ENCODE measurements at places on chromosomes 4 and X.

- peak; percentile 65 for DNase-seq
Measured at GRCh38 chrX:1500701-1501624, 36.0 kb downstream of the P2RY8 start.

DNA sequence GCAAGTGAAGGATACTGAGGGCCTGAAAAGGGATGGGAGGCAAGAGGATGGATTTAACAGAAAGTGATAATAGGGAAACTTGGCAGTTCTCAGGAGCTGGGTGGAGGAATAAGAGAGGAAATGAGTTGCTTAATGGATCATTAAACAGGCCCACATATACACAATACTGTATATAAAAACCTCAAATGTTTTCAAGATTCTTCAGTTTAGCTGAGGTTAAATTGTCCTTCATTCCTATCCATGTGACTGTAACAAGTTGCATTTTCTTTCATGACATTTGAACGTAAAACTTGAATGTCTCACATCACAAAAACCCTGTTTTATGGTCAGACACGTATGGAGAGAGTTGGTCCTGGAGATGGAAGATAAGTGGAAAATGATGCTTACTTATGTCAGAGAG, 76.5 kb upstream of the PLAC8 start:
- no peak for DNase-seq

DNA sequence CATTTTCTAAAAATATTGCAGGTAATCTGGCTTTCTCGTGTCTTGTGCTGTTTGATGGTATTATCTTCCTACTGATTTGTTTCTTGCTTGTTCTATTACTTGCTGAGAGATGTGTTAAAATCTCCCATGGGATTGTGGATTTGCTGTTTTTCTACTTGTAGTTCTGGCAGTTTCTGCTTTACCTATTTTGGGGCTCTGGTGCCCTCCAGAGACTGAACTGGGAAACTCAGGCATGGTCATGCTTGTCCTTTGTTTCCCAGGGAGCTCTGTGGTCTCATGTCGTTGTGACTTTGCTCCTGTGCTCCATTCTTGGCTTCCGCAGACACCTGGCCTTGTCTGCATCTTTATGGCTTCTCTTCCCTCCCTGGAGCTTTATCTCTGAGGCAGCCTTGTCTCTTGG, 39.5 kb downstream of the NSD2 start:
- DNase-seq = no peak

DNA sequence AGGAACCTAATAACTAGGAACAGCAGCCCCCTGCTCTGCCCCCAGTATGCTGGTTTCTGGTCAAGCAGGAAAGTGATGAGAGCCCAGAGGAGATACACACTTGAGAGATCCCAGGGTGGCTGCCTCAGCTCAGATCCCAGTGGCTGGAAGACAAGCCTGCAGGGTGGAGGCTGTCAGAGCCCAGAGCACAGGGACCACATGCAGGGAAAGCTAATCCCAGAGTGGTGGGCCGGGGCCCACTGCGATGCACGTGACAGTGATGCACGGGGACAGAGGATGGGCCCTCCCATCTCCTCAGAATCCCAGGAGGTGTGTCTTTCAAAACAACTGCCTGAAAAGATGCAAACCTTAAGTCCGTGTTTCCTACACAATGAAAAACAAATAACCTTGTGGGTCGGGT, 29.1 kb upstream of the CRMP1 start:
- no peak for DNase-seq

DNA sequence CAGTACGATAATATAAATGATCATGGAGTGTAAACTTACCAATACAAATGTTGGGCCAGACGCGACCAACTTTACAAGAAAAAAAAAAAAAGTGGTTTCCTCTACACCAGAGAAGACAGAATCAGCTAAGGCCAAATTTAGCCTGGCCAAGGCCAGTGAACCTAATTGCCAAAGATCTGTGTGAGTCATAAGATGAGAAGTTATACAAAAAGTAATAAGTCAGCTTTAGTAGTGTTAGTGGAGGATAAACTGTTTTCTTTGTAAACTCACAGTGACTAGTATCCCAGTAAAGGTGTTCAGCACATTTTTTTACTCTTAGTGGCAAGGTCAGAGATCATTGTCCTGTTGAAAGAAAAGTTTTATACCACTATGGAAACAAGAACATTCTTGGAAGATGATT, 531.4 kb upstream of the TECRL start:
- DNase-seq = no peak

- peak; percentile 56 for DNase-seq
Measured at GRCh38 chrX:16869393-16870094, 618 bp downstream of the RBBP7 start.

GRCh38 chr4:172776203-172776861, 392.3 kb upstream of the GALNT7 start:
- DNase-seq = no peak

DNA sequence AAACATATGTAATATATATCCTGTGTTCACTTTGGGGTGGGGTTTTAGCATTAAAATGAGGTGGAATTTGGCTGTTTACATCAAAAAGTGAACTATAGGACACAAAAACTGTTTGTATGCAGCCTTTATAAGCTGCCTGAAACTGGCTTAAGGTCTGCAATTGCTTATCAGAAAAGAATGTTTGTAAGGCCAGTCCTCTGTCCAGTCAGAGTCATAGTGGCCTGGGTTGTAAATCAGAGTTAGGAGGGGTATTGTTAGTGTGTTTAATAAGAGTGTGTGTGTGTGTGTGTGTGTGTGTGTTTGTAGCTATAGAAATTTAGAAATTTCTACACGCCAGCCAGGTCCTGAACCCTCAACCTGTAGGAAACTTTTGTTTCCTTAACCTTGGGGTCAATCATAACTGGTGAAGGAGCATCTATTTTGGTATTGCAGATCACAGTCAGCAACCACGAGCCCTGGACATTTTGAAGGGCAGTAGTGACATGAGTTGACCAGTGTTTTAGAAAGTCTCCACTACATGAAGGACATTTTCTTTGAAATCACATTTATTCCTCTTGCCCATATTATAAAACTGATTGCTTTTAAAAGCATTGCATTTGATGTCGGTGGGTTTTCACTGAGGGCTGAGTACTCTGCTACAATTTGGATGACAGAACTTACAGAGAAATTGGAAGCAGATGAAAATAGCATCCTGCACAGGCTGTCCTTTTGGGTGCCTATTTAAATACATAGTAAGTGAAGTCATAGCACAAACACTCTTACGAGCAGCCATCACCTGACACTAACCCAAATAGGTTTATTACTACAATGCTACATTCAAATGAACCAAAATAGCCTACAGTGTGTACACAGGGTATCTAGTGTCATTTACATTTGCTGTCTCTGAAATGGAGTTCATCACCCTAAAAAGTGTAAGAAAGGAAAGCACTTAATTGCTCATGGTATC, 11.2 kb upstream of the TMEM154 start:
- DNase-seq = no peak

DNA sequence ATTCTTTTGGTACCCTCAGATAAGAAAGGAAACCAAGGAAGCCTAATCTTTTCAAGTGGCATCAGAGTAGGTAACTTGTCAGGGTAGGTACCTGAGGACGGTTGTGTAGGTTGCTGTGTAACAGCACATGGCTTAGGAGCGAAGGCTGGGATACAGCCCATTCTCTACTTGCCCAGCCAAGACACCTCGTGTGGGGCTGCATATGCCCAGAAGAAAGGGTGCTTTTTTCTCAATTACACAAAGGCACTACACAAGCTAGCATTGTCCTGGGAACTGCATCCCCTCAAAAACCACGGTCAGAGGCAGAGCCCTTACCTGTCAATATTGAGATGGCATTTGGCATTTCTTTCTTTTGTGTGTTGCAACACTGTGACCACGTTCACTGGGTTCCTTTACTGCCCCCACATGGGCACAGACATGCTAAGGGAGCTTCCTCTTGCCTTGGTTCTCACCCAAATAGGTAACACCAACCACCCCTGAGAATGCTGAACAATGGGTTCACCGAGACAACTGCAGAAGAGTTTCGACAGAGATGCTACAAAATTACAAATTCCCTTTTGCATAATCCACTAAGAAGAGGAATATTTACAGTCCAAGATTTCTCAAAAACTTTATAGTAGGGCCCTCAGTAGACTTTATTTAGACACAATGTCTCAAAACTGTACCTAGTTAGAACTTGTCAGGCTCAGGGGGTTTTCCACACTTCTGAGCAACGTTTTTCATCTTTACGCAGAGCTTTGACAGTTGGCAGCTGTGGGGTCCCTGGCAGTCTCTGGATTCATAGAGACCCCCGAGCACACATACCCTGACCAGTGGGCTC, 35.8 kb upstream of the TNIP3 start:
- DNase-seq = no peak

- DNase-seq = no peak
Measured at GRCh38 chrX:20362268-20363267, 95.9 kb upstream of the RPS6KA3 start.

GRCh38 chrX:13464599-13465275, 104.7 kb upstream of the EGFL6 start:
- DNase-seq = no peak

GRCh38 chr4:185796176-185796575, 15.8 kb downstream of the SORBS2 start:
- DNase-seq = no peak

DNA sequence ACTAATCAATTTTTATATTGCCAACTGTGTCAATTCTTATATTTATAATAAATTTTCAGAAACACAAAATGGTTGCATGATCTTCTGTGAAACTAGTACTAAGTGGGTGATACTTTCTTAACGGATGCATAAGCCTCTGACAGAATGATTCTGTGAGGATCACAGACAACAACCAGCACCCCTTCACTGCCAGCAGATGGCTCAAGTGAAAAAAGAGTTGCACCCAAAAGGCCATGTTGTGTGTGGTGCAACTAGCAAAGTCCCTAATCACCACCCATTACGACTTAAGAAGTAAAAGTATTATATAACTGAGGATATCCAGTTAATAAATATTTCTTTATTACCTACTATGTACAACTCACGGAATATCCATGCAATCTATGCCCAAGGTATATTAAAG, 334.0 kb downstream of the PCDH19 start:
- DNase-seq = no peak

- DNase-seq = no peak
Measured at GRCh38 chrX:94107981-94108380, 434.0 kb downstream of the FAM133A start.

DNA sequence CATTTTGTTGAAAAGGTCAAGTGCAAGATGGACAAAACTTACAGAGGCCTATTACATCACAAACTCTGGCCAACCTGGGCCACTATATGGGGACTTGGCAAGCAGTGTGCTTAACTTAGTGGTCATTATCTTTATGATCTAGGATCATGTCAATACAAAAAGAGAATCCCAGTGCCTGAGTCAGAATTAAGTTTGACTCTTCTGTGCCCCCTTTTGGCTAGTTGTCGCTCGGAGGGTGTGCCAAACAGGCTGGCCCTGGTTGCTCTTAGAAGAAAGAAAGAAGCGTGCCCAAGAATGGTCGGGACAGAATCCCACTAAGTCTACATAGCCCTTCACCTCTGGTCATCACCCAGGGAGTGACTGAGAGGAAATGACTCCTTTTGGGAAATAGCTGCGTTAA, 100.1 kb downstream of the EIF4E start:
- DNase-seq = peak; percentile 3

GRCh38 chrX:96619588-96619987, 65.1 kb upstream of the DIAPH2 start:
- no peak for DNase-seq

DNA sequence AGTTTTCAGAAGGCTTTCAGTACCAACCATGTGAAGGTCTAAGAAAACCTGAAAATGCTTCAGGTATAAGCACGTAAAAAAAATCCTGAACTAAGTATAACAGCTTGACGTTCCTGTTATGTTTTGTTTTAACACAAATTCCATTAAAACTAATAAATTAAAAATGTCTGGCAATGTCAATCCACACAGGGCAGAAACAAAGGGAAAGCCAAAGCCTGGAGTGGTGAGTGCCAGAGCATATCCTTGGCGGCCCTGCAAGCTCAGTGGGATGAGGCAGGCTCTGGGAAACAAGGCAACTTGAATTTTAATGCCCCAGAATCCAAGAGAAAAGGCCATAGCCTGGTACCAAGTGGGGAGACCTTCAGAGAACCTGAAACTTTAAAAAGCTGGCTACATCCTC, 78.2 kb downstream of the EPHA5 start:
- no peak for DNase-seq

- no peak for DNase-seq
Measured at GRCh38 chr4:118957722-118958445, 69.2 kb downstream of the SYNPO2 start.

GRCh38 chrX:118723376-118723775, 4.0 kb upstream of the IL13RA1 start:
- no peak for DNase-seq

- DNase-seq = no peak
Measured at GRCh38 chrX:130841776-130842175, 61.2 kb downstream of the ENOX2 start.

DNA sequence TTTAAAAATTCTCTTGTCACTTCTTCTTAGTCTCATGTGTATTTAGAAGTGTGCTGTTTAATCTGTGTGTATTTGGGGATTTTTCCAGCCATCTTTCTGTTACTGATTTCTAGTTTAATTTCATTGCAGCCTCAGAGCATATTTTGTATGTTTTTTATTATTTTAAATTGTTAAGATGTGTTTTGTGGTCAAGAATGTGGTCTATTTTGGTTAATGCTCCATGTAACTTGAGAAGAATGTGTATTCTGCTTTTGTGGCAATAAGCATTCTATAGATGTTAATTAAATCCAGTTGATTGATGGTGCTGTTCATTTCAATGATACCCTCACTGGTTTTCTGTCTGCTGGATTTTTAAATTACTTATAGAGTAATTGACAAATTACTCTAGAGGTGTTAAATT, 38.9 kb downstream of the ANXA10 start:
- DNase-seq = no peak

DNA sequence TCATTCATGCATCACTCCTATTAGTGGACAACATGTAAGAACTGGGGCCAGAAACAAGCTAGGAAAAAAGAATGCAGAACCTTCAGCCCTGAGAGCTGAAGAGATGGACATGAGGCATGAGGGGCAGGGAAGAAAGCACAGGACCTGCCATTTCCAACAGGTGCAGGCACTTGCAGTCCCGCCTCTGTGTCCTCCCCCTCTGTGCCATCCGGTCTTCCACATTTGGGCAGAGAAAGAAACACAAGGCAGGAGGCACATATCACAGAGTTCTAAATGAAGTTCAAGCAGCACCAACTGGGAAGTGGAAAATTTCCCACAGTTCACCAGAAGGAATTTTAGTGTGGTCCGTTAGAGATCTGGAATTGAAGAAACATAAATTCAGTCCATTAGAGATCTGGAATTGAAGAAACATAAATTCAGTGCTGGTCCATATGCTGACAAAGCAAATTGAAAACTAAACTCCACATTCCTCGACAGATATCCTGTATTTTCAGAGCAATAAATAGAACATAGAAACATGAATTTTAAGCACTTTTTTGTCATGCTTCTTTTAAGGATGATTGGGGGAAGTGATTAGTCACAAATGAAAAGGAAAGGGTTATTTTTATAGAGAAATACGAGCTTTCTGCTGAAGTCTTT, 57.2 kb upstream of the DAPP1 start:
- no peak for DNase-seq

GRCh38 chr4:95857761-95858160, 17.9 kb downstream of the PDHA2 start:
- DNase-seq = no peak

DNA sequence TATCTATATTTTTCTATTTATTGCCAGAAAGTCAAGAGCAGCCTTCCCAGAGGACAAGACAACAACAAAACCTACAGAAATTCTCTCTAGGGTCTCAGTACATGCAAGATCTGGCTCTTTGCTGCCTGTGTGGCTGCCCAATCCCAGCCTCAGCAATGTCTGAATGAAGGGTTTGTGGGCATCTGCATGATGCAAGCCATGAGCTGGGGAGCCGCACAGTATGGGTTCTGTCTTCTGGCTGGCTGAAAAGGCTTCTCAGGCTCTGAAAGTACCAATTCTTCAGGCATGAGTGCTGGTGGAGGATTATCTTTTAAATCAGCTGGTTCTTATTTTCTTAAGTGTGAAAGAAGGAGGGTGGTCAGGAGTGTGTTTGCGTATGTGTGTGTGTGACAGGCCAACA, 104.6 kb downstream of the PDGFRA start:
- no peak for DNase-seq
